CD8-positive, alpha-beta T cell (primary cell): ENCODE measurements at places on chromosomes 12 and 14. TPM values are rescaled to one million over a fixed set of nuclear protein-coding genes. Genes with fewer than 3 reads are reported as not detected.

DNA sequence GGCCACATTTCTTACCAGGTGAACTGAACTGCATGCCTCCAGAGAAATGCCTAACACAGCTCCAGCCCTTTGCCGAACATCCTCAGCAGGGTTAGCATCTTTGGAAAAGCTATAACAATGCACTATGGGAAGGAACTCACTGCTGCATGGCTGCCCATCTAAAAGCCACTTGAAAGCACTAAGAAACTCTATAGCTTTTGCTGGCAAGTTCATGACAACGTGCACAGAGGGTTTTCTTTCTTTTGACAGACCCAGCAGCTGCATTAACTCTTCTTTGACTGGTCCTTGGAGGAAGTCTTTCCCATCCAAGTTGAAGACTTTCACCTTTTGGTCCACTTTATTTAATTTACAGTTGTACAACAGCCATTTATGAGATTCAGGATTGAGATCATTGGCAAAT, 5.3 kb downstream of the TRMT5 start:
- DNase-seq = no peak

DNA sequence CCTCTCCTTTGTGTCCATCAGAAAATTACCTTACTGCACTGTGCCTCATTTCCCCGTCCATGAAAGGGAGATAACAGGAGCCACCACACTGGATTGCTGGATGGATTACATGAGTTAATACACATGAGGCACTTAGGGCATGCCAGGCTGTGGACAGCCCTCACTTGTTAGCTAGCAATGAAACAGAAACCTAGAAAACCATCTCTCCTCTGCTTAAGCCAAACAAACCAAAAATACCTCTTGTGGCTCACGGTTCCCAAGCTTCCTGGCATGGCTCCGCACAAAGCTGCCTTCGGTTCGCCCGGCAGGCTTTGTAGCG, 660 bp upstream of the HCFC2 start:
- no peak for DNase-seq

- no peak for DNase-seq
Measured at GRCh38 chr12:75892731-75893408, 138.7 kb downstream of the PHLDA1 start.

DNA sequence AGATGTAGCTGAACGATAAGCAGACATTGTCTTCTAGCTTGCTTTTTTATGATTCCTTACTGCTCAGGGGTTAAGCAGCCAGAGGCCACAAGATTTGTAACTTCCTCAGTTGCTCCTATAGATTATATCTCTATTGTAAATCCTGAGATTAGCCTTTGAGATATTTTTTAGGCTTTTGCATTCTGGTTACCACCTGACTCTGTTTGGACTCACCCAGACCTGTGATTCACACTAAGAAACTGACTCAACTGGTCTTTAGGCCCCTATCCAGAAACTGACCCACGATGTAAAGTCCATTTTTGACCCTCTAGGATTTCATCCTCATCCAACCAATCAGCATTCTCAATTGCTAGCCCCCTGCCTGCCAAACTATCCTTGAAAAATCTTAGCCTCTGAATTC, 194.4 kb downstream of the RASSF9 start:
- DNase-seq = no peak

- no peak for DNase-seq
Measured at GRCh38 chr14:61213191-61213621, 67.9 kb downstream of the TMEM30B start.

DNA sequence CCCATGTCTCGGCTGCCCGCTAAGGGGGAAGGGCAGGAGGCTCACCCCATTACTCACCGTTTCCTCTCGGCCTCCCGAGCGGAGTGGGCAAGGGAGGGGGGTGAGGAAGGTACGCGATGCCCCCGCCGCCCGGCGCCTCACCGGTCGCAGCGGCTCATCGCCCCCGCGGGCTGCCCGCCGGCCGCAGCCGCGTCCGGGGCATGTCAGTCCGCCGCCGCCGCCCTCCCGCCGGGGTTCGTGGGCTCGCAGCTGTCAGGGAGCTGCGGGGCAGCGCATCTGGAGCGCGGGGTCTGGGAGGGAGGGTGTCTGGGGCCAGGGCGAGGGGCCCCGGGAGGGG, 461 bp downstream of the SLC8A3 start:
- no peak for DNase-seq

DPF3 gene
- total RNA-seq = 0.65 TPM

EMP1 gene
- total RNA-seq = 5.0 TPM

ZNF891 gene
- total RNA-seq = 4.5 TPM

TGFB3 gene
- 6.9 TPM for total RNA-seq

STON2 gene
- total RNA-seq = not detected
